ENCODE measurements at places on chromosomes 13 and 19. TPM values are rescaled to one million over a fixed set of nuclear protein-coding genes. Genes with fewer than 3 reads are reported as not detected.
A peak's percentile ranks its signal among the peaks of the same experiment; 100 is the strongest.

Gene CALR3
- total RNA-seq = not detected

GRCh38 chr13:26710166-26710565 is 50.4 kb downstream of the GPR12 start:
- no peak for DNase-seq

DNA sequence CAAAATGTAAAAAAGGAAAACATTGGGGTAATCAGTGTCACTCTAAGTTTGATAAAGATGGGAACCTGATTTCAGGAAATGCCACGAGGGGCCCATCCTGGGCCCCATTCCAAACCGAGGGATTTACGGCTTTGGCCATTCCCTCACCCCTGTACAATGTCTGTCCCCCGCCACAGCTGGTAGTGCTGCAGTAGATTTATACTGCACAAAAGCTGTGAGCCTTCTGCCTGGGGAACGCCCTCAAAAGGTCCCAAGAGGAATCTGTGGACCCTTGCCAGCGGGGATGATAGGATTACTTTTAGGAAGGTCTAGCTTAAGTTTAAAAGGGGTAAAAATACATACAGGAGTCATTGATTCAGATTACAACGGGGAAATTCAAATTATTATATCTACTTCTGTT is 173.4 kb upstream of the SGCG start:
- peak; percentile 56 for DNase-seq

DNA sequence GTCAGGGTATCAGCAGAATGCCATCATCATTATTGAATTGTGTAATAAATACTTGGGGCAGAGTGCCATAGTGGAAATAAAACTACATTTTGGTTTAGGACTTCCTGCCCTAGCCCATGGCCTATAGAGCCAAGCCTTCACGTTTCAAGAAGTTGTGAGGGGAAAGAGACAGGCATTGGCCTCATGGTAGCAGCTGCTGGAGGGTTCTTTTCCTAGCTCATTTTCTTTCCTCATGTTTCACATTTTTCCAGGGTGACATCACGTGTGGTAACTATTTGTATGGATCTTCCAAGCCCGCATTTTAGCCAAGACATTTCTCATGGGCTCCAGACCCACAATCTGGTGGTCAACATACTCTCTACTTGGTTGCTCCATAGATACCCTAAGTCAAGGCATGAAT is 80.4 kb downstream of the LRCH1 start:
- DNase-seq = no peak

DNA sequence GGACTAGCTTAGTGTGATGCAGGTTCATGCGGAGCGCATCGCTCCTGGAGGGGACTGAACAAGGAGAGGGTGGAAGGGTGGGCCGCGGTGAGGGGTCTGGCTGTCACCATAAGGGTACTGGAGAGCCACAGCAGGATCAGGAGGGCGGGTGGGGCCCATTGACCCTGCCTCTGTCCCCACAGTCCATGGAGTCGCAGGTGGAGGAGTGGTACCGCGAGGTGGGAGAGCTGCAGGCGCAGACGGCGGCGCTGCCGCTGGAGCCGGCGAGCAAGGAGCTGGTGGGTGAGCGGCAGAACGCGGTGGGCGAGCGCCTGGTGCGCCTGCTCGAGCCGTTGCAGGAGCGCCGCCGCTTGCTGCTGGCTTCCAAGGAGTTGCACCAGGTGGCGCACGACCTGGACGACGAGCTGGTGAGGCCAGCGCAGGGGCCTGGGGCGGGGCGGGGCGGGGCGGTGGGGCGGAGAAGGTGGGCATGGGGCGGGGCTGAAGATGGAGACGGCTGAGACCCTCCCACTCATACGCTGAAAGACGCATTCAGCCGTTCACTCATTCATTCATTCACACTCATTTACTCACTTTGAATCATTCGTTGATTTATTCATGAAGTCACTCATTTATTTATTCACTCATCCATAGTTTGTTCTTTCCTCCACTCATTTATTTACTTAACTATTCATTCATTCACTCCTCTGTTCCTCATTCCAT is 27.5 kb upstream of the SHKBP1 start:
- peak; percentile 78 for DNase-seq

DNA sequence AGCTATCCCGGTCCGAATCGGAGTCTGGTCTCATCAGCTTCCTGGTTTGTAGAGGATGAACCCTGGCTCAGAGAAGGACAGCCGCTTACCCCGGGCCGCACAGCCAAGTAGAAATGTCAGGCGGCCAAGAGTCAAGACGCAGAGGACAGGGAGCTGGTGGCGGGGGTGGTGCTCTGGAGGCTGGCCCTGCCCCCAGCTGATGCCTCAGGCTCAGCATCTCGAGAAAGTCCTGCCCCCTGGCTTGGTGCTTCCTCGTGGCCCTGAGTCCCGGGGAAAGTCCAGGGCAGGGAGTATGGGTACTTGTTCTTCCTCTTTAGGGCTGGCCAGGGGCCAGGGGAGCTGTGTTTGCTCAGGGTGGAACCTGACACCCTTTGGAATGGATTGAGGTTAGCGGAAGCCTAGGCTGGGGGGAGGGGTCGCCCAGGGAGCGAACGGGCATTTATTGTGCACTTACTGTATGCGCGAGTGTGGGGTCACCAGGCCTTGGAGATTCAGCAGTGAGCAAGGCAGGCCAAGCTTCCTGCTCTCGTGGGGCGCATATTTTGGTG is 2.2 kb downstream of the TJP3 start:
- DNase-seq = peak; percentile 89

GRCh38 chr19:13952931-13953531 is 722 bp downstream of the DCAF15 start:
- no peak for DNase-seq
